ENCODE measurements at places on chromosomes 4 and X.

GRCh38 chrX:30830326-30830943, 58.6 kb downstream of the TAB3 start:
- DNase-seq: no peak

DNA sequence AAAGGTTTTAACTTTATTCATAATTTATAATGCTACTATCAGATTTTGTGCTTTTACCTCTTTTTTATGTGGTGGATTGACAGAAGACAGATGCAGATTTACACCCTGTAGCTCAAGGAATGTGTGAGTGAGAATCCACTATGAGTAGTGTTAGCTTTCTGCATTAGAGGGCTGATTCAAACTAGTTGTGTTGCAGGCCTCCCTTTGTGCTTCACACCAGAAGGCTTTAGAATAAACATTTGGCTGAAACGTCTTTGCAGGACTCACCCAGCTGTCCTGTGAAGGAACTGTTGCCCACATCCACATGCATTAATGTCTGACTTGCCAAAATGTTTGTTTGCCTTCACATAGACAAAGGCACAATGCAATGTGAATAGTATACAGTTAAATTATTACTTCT, 127.0 kb downstream of the PCDH7 start:
- DNase-seq: no peak

- no peak for DNase-seq
Measured at GRCh38 chr4:23361453-23361852, 528.4 kb downstream of the PPARGC1A start.

- DNase-seq: no peak
Measured at GRCh38 chrX:86421771-86422170, 273.5 kb downstream of the DACH2 start.

DNA sequence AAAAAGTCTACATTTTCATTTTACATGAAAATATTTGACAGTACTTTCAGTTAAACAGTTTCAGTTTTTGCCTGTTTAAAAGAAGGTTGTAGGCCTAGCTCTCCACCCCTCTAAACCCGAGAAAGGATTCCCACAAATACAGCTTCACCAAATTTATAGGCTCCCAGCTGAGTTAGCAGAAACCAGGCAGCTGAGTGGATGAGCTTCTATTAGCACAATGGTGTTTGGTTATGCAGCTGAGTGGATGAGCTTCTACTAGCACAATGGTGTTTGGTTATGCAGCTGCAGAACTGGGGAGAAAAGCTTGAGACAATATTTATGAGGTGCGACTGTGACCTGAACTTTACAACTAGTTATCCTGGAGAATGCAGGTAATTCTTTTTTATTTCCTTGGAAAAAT, 36.6 kb upstream of the PAQR3 start:
- DNase-seq: no peak

DNA sequence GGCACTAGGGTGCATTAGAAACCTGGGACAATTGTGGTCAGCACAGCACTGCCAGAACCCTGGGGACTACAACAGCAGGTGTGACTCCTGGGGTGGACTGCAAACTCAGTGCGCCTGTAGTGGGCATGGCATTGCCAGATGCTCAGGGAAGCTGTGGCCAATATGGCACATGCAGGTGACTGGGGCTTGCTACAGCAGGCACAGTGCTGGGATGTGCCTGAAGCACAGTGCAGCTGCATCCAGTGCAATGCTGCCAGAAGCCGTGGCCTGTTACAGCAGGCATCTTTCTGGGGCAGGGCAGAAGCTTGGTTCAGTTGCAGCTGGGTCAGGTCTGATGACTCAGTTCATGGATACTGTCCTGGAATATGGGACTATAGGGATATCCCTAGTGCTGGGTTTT, 445.8 kb downstream of the CCSER1 start:
- DNase-seq: no peak

GRCh38 chr4:153497091-153497531, 31.0 kb downstream of the TMEM131L start:
- no peak for DNase-seq

- no peak for DNase-seq
Measured at GRCh38 chrX:13482746-13483541, 86.5 kb upstream of the EGFL6 start.

DNA sequence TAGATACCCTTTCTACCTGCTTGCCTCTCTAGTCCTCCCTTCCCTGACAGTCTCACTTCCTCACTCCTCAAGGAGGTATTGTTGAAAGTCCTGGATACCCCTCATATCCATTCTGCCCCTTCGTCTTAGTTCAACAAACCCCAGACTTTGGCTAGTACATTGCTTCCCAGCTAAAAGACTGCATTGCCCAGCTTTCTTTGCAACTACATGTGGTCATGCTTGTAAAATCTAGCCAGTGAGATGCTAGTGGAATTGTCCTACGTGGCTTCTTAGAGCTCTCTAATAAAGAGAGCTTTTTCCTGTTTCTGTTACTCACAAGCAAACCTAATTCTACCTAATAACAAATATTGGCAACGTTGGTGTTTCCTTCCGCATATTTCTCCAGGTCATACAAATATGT, 237.9 kb upstream of the PSAPL1 start:
- no peak for DNase-seq

DNA sequence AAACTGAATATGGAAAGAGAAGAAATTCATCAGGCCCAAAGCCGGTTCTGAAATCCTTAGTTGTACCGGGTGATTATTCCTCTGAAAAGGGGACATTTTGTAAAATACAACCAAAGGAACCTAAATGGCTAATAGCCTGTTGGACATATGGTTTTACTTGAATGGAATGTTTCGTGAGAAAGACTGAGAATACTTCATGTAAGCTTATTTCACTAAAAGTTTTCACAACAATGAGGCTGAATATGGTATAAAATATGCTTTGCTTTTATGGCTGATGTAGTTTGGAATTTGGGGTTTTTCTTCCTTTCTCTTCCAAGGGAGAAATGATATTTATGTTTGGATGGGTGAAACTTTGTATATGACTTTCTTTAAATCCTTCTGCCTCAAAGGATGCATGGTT, 2.7 kb downstream of the GRIA3 start:
- DNase-seq: no peak

DNA sequence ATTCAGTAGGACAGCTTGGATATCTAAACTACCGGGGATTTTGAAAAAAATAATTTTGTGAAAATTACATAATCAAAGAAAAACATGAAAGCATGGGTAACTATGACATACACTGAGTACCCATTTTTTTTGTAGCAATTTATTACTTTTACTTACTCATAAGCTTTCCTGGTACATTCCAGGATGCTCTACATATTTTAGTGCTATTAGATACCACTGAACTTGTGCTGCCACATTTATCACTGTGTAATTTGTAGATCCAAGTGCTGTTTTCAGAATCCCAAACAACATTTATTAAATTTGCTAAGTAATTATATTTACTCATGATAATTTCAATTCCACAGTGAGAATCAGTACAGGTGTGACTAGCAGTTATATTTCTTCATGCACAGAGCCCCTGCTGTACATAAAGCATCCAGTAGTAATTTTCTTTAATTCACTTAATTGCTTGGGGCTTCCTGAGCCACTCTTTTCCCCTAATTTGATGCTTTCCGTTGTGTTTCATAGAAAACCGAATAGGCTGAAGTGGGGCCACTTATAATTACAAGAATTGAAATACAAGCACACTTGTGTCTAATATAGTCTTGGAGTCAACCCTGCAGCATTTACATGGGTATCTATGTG, 2254.4 kb downstream of the ARAP2 start:
- no peak for DNase-seq

DNA sequence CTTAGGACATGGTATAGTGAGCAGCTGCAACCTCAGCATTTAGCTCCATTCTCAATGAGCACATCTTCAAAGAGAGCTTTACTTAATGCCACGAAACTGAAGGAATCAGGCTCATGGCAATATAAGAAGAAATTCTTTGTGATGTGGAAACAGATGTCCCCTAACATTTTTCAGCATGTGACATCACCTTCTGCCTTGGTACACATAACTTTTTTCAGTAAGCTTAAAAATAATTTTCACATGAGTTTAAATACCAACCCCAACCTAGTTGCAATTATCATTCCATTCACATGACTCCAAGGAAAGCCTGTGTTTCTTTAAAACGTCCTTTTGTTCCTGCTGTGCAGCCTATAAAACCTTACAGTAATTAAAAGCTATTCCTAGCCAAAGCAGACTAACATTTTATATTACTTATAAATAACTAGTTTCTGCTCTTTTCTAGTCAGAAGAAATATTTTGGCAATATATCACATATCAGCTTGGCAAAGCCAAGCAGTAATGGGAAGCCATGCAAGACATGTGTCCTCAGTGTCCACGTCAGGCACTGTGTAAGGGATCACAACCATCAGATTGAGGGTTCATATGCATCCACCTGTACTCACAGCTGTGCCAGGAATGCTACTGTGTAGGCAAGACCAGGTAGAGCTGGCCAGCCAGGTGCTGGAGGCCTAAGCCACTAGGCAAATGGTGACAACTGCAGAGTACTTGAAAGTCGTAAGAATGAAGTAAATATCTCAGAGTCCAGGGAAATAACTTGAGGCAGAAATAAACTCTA, 466.6 kb downstream of the INPP4B start:
- DNase-seq: no peak

DNA sequence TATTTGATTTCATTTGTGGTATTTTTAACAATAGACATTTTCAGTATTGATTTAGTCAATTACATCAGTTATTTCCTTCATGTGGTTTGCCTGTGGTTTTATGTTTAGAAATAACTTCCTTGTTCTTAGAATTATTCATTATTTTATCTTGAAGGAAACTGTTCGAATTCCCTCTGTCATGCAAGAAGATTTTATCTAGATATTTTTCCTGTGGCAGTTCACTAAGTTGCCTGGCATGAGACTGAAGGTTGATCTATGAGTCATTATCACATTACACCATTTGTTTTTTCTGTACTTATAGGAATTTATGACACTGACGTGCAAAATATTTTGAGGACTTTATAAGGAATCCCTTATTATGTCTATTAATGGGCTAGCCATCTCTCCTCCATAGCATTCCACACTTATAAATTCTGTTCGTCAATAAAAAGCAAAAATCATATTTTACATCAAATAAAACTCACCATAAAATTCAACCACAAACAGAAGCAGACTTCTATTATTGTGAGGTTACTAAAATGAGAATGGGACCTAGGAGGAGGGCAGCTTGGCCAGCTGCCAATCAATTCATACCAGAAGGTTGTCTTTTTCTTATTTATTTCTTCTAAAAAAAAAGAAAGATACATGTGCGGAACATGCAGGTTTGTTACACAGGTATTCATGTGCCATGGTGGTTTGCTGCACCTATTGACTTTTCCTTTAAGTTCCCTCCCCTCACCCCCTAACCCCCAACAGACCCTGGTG, 179.0 kb downstream of the KCNIP4 start:
- DNase-seq: no peak

- no peak for DNase-seq
Measured at GRCh38 chrX:118519411-118520215, 24.0 kb downstream of the DOCK11 start.

- no peak for DNase-seq
Measured at GRCh38 chr4:184514121-184514988, 40.0 kb upstream of the IRF2 start.

DNA sequence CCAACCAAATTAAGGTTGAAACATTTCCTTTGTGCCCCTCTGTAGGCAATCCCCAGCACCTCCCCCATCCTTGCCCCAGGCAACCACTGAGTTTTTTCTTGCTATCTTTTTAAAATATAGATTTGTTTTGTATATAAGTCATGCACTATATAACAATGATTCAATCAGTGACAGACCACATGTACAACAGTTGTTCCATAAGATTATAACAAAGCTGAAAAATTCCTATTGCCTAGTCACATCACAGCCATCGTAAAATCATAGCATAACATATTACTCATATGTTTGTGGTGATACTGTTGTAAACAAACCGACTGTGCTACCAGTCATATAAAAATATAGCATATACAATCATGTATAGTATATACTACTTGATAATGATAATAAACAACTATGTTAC, 211.9 kb upstream of the NRK start:
- DNase-seq: no peak

DNA sequence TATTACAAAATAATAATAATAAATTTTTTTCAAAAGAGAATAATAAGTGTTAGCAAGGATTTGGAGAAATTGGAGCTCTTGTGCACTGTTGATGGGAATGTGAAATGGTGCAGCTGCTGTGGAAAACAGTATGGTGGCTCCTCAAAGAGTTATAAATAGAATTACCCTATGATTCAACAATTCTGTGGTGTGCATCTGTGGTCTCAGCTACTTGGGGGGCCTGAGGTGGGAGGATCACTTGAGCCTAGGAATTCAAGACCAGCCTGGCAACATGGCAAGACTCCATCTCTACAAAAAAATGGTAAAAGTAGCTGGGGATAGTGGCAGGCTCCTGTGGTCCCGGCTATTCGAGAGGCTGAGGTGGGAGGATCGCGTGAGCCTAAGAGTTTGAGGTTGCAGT, 19.6 kb downstream of the MND1 start:
- no peak for DNase-seq

DNA sequence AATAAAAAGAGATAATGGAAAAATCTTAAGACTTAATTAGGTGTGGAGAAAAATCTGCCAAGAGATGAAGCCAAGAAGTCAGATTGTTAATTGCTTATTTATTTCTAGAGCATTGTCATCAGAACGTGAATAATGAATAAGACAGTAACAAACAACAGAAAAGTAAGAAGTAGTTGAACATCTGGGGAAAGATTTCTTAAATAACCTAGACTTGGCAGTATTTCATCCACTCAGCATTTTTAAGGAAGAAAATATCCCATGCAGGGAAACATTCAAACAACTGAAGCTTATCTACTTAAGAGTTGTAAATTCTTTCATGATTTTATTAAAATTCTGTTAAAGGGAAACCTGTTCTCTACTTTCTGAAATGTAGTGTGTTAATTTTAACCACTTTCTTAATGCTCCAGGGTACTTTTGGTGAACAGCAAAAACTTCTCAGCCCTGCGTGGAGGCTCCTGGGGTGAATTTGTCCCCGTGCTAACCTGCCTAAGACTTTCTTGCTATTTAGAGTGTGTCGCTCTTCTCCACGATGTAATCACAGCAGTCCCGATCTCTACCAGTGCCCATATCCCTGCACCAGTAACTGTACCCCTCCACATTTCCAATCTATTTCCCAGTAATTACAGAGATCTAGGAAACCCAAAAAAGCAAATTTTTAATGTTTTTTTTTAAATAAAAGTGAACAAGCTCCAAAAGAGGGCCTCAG, 124.6 kb downstream of the CORIN start:
- no peak for DNase-seq

GRCh38 chrX:119721487-119721886, 28.5 kb upstream of the SEPTIN6 start:
- no peak for DNase-seq
